ENCODE measurements at places on chromosomes 6 and 20.

DNA sequence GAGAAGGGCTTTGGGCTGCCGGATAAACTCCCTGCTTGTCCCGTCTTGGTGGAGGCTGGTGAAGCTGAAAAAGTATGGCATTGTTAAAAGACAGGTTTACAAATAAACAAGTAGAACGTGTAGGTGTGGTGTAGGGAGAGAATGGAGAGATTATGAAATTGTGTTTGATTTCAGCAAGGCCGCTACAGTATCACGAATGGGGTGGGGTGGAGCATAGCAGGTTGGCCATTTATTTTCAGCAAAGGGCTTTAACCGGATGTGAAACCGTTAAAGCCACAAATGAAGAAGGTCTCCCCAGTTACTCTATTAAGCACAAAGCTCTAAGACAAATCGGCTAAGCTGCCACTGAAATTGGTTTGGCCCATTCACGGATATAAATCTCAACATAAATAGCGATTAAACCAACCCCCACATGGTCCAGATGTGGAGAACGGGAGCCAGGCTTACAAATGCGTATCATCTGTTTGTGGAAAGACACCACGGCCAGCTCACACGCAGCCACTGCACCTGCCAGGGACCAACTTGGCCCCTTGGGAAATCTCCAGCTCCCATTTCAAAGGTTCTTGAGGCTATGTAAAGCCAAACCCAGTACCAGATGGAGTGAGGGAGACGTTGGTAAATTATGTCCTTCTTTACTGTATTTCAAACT, 94.0 kb downstream of the ZMYND8 start:
- DNase-seq: no peak

GRCh38 chr6:68400396-68400795, 234.7 kb upstream of the ADGRB3 start:
- DNase-seq: no peak

GRCh38 chr6:152371775-152372174, 265.4 kb downstream of the SYNE1 start:
- no peak for DNase-seq

DNA sequence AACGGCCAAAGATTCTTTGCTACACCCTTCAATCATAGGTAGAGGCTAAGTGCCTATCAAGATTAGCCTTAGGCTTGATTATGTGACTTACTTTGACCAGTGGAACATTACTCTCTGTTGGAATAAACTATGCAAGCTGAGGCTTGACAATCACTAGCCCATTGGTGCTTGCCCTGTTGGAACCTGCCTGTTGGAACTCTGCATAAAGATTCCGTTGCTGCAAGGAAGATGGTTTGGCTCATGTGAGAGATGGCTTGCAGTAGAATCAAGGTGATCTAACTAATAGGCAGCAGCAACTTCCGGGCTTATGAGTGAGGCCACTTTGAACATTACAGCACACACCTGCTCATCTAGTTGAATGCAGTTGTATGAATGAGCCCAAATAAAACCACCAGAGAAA, 227.7 kb upstream of the TSHZ2 start:
- no peak for DNase-seq

GRCh38 chr20:47353239-47353691, 3.2 kb downstream of the ZMYND8 start:
- DNase-seq: no peak

GRCh38 chr20:20293141-20293540, 74.8 kb upstream of the INSM1 start:
- DNase-seq: no peak

- DNase-seq: peak; percentile 3
Measured at GRCh38 chr20:22921595-22922421, 113.3 kb upstream of the SSTR4 start.

DNA sequence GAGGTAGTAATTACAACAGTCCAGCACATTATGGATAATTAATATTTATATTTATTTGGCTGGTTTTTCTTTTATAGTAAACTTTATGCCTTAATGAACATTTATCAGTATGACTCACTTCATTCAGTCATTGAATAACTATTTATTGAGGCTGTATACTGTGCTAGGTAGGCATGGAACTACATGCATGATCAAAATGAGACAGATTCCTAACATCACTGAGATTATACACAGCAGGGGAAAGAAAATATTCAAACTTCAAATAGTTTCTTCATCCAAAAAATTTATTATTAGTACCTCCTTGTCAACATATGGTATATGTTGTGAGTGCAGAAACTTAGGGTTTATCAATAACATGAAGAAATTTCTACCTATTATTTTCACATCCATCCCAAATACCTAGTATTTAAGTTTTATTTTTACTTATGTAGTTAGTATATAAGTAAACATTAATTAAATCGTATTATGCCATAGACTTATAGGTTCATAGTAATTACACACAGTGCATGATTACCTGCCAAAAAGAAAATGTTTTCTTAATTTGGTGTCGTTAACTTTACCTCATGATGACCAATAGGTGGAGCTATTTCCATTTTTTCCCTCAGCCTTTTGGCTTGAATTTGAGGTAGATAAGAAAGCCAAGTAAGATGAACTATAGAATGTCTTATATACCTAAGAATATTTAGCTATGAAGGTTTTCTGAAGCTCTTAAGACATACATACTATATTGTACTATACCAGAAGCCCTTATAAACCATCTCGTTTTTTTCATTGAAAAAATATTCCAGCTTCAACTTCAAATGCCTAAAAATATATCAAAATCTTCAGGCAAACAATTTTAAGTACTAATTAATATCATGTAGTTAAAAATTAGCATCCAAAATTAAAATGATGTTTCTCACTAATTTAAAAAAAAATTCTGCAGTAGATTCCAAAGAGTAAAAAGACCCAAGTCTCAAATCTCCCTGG, 12.5 kb upstream of the TMEM30A start:
- peak; percentile 61 for DNase-seq

DNA sequence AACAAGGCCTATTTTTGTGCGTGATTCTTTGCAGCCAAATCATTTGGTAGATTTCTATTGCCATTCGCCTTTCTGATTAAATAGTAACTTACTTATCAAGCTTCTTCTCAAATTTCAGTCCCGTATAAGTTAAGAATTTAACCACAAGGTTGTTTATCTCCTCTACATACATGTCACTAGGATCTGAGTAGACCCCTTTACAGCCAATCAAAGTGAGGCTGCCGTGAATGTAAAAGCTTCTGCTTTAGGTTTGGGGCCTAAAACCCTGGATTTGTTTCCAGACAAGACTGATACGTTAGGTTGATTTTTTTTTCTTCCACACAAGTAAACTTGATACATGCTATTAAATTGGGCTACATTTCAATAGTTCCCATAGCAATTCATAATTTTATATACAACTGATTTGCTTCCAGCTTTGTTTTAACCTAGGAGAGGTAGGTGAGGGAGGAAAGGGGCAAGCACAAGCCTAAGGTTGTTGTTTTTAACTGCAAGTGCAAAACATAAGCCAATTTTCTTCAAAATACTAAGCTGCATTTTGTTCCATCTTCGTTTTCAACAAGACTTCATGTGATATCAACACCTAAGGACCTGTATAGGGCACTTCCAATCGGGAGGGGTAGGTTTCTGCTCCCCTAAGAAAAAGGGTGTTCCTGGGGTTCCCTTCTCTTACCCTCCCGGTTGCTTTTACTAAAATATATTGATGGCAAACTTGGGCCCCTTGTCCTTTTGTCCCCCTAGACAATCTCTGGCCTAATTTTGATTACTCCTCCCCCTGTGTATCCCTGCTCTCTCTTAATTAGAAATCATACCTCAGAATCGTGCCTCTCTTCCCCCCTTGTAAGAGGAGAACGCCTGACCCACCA, 1.7 kb downstream of the RANBP9 start:
- DNase-seq: no peak

DNA sequence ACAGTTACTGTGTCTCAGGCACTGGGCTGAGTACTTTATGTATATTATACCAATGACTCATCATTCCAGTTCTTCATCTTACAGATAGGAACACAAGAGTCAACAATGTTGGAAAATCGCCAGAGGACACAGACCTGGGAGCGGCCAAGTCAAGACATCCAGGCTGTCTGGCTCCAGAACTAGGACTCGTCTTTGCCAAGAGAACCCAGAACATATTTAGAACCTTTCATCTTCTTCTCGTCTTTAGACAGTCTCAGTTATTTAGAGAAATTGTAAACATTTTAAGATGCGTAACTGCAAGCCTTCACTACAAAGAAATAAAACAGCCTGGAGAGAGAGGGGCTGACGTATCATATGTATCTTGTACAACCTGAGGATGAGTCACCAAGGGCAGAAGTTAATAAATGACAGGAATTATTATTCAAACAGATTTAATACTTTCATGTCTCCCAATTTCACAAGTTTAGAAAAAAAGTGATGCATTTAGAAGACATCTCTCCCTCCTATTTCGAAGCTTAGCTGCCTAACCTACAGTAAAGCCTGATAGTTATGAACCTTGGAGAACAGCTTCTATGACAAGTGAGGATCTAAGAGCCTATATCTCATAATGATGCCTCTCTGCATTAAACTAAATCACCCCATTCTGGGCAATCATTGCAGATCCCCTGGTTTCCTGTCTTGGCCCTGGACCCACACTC, 43.4 kb downstream of the SLC22A3 start:
- peak; percentile 9 for DNase-seq

DNA sequence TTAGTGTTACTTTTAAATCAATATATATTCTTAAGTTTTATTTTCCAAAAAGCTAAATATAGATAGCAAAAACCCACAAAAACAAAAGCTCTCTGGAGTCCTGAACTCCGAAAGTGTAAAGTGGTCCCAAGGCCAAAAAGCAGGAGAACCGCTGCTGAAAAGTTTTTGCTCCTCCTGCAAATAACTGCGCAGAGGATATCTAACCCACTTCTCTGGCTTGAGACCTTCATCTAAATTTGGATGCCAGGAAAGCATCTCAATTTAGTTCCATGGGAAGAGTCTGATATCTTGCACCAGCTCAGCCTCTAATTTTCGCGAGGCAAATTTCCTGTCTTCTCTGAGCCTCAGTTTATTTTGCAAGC, 523 bp downstream of the MRPS10 start:
- no peak for DNase-seq

DNA sequence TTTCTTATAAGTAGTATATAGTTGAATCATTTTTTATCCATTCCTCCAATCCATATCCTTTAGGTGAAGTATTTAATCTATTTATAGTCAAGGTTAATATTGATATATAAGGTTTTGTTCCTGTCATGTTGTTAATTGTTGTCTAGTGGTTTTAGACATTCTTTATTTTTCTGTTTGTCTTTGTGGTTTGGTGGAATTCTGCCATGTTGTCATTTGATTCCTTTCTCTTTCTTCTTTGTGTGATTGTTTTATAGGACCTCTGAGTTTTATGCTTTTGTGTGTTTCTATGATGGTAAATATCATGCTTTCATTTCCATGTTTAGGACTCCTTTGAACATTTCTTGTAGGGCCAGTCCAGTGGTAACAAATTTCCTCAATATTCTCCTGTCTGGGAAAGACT, 450.3 kb upstream of the BTBD3 start:
- no peak for DNase-seq

DNA sequence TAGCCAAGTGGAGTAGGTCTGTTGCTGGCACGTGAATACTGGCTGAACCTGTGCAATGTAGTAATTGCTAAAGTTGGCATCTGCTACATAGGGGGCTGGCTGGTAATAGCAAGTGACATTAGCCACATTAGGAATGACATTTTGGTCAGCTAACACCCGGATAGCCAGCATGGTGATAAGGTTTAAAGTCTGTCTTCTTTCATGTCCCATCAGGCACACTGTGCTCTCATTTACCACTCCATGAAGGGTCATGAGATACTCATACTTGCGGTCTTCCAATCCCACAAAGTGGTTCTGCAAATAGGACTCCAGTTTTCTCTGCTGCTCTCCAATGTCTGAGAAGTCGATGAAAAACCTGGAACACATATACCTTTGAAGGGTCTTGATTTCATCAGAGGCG, 2.8 kb downstream of the TENT5A start:
- no peak for DNase-seq

- no peak for DNase-seq
Measured at GRCh38 chr6:111565326-111566221, 40.1 kb downstream of the TRAF3IP2 start.

DNA sequence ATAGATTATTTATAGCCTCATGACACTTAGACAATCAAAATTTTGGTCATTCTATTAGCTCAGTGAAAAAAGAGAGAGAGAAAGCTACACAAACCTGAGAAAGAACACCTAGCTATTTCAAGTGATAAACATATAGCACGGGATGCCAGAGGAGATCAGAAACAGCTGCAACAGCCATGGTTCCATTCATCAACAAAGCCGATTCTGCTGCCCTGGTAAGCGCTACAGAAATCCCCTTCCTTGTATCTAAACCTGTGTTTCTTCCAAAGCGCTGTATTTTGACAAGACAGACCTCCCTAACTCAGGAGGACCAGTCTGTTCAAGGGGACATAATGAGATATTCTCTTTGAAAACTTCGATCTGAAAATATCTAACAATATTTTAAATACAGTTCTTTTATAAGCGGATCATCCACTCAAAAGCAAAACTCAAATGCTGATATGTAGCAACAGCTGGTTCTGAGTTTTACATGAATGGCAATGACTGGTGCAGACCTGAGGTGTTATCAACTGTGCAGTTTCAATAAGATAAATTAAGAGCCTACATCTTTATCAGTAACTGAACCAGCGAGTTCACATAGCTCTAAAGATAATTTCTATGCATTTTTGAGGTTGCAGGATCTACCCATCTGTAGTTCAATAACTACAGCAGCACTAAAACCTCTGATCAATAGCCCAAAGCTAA, 447.8 kb downstream of the FRK start:
- no peak for DNase-seq

DNA sequence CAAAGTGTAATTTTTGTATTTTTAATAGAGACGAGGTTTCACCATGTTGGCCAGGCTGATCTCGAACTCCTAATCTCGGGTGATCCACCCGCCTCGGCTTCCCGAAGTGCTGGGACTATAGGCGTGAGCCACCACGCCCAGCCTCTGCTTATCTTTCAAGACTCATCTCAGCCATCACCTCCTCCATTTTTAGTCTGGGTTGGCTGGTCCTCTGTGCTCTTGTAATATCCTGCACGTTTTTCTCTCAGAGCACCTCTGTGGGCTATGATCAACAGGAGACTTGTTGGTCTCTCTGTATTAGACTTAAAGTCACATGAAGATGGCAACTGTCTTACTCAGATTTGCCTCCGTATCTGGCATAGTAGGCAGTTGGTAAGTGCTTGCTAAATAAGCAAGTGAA, 7.6 kb downstream of the NOTCH4 start:
- no peak for DNase-seq

GRCh38 chr6:3209114-3210023, 18.1 kb downstream of the TUBB2B start:
- DNase-seq: peak; percentile 99

DNA sequence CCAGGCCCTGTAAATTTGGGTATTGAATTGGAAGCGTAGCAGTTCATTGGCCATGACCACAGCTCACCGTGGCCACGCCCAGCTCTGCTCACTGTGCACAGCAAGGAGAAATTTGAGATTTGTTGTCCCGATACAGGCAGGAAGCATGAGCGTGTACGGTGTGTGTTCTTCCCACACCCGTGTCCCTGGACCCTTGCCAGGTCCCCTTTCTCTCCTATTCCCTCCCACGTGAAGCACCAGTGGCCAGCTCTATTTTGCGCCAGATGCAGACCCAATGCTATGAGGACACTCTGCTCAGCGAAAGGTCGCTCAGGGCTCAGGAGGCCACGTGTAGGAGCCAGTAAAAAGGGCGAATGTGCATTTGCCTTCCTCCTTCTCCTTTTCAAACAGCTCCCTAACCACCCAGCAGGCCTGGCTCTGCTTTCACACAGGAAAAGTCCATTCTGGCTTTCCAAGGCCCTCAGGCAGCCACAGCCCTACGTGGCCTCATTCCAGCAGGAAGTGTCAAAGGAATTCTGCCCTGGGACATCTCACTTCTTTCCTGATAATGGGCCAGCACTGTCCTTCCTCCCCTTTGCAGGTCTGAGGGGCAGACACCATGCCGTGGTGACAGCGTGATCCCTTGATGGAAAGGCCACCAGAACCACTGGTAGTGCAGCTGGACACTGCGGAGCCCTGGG, 499.2 kb upstream of the CDH4 start:
- no peak for DNase-seq
